K562 (cell line): ENCODE measurements at places on chromosomes 7 and 10.

DNA sequence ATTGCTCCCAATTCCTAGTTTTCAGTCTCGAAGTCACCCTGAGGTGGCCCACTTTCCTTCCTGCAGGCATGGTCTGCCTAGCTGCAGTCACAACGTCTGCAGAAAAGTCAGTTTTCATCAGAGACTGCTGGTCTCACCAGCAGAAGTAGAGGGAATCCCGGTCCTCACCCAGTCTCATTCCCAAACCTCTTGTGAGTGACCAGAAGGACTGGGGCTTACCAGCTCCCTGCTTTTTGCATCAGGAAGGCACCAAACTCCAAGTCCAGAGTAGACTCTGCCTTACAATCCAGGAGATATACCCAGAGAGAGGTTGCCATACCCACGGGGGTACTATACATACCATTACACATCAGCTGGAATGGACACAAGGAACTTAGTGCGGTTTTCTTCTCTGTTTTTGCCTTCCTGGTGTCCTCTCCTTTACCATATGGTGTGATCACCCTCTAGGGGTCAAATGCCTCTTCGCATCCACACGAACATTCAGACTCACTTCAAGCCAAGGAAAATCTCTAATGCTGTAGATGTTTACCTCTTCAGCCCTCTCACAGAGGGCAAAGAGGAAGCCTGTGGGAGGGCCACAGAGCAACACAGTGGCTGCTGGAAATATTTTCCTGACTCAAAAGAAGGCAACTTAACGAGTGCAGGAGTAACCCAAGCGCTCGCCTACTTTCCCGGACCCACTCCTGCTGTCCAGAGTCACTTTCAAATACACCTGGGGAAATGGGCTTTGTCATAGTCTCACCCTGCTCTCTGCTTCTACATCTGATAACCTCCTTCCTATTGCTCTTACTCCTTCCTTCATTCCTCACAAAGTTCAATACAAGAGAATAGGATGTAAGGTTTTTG, 220.9 kb downstream of the C7orf25 start:
- DNase-seq, result no peak

DNA sequence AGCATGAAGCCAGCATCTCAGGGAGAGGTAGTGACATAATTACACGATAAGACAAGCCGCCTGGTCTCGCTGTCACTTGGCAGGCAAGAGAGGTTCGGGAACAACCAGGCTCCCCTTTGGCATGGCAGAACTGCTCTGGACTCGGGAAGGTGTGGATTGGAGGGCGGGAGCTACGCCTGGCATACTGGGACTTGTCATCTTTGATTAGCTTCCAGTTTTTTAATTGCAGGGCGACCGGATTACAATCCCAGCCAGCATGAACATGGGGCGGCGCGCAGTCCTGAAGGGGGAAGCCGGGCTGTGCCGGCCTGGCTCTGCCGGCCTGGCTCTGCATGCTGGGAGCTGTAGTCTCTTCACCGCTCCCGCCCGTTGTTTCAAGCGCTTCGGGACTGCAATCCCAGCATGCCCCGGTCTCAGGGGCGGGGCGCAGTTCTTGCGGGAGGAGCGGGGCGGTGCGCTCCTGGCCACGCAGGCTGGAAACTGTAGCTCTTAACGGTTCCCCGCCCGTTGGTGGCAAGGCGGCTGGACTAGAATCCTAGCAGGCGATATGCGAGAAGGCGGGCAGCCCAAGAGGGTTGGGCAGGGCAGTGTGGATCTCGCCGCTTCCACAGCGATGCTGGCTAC, 45.5 kb upstream of the ZNF716 start:
- DNase-seq, result no peak

DNA sequence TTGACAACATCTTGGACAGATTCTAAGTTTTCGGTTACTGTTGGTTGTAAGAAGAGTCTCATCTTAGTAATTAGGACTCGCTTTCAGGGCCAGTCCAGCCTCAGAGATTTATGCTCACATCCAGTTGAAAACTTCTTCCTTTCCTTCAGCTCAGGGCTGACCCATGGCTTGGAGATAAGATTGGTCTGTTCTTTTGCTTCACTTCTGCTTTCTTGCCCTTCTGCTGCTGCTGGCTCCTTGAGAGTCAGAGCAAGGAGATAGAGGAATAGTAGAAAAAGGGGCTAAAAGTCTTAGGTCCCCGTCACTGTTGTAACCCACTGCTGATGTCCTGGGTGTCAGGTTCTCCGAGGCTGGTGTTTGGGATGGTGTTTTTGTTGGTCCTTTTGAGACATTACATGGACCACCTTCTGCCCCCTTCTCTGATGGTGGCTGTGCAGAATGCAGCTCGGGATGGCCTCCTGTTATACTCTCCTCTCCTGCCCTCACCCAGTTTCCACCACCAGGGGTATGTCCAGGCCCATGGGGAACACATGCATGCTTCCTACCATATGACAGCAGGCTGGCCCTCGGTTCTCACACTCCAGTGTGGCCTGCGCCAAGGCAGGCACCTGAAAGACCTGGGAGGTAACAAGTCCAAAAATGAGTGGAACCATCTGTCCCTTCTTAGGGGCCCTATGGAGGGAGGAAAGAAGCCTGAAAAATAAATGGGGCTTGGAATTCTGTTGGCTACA, 67.8 kb upstream of the PCBD1 start:
- peak; percentile 39 for DNase-seq

- no peak for DNase-seq
Observed at GRCh38 chr7:2947058-2947780, 96.4 kb downstream of the CARD11 start.

DNA sequence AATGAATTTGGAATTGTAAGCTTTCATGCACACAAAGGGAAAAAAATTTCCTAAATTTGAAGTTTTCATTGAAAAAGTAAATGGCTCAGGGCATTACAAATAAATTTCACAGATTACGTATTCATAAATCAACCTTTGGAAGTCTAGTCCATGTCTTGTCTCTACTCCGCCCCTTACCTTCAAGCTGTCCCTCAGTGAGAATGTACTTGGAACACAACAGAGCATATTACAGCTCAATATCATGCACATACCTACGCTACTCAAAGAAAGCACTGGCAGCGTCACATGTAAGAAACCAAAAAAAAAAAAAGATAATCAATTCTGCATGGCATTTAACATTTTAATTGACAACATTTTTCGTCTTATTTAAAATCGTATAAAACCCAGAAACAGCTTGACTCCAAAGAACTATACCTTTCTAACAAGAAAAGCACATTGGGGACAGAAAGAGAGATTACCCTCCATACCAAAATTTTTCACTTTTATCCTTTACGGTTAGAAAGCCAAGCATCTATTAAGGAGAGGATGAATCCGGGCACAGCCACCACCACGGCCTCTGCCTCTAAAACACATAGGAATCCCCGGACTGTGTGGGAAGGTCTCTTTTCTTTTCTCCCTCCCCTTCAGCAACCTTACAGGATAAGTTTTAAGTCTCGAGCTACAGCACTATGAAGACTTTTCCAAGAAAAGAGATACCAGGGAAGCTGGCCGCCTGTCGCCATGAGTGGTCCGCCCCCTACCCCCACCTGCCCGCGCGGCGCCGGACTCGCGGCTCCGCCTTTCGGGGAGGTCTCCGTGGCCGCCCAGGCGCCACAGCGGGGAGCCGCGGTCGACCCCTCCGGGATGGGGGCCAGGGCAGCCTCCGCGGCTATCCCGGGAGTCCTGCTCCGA, 1.1 kb downstream of the JMJD1C start:
- DNase-seq, result peak; percentile 86
